Brain pericyte (primary cell): ENCODE measurements at places on chromosomes 12 and 14.

GRCh38 chr12:57983146-57983857, 41.9 kb downstream of the ATP23 start:
- no peak for DNase-seq

DNA sequence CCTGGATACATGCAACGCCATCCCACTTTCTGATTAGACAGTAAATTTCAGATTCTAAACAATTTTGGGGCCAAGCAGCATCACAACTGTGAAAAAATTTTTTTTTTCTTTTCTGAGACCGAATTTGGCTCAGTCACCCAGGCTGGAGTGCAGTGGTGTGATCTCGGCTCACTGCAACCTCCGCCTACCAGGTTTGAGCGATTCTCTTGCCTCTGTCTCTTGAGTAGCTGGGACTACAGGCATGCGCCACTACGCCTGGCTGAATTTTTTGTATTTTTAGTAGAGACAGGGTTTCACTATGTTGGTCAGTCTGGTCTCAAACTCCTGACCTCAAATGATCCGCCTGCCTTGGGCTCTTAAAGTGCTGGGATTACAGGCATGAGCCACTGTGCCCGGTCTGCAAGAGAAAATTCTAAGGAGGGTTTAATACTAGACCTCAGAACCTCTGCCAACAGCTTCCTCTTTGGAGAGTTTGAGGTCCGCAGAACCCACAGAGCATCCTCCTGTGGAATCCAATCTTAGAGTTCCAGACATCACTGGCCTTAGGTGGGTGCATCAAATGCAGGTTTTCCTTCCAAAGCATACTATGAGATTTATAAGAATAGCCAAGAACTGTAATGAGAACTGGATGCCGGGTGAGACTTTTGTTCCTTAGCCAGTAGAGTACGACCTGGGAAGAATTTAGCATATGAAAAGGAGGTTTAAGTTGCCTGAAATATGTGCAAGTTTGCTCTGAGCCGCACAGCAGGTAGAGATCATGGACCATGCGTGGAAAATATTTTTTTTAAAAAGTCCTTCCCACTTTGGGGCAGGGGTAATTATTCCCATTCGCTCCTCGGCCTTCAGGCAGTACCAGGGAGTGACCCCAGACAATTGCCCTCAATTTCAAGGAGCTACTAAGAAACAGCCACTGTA, 7.8 kb upstream of the PHC1 start:
- DNase-seq, result no peak

GRCh38 chr14:54503486-54503885, 6.2 kb upstream of the CGRRF1 start:
- DNase-seq, result no peak

- no peak for DNase-seq
These were observed 86.8 kb downstream of the DERA start for GRCh38 chr12:15997910-15998309.

DNA sequence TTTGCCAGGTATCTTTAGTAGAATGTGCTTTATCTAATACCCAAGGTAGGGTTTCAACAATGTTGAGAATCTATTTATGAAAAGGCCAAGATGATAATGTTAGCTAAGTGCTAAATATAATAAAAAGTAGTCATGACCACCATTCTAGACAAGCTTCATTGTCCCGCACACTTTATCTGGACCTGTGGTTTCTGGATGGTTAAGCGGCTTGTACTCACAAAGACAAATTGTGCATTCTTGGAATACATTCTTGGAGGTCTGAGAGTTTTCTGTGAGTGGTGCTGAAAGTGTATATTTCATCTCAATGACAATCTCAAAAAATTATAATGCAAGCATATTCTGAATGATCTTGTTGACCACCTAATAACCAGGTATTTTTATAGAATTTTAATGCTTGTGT, 646.9 kb downstream of the DIO2 start:
- no peak for DNase-seq

DNA sequence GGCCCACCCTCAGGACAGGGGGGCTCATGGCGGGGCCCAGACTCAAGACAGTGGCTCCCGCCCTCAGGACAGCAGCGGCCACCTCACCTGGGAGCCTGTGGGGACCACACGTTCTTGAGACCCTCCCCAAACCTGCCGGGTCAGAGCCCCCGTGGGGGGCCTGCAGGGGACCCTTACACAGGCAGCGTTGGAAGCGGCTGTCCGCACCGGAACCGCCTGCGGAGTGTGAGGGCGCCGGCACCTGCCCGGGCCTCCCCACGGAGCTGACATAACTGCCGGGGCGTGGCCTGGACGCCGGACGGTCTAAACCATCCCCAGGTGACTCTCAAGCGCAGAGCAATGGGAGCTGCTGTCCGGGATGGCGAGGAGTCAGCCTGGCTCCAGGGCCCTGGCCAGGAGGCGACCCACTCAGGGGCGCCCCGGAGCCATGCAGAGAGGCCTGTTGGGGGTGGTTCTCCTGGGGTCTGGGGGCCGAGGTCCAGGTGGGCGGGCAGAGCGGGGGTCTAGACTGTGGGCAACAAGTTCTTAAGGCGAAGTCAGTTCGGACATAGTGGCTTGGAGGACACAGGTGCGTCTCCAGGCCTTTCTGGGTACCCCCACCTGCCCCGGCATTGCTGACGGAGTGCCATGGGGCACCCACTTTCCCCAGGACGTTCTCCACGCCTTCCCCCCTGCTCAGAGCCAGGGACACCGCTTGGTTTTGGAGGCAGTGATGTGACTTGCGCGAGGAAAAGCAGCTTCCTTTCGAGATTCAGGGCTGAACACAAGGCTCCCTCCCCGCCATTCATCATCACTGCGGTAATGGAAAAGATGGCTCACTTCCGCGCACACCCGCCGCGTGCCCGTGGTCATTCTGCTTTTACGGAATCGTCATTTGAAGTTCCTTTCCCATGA, 23.2 kb downstream of the GALNT9 start:
- no peak for DNase-seq

DNA sequence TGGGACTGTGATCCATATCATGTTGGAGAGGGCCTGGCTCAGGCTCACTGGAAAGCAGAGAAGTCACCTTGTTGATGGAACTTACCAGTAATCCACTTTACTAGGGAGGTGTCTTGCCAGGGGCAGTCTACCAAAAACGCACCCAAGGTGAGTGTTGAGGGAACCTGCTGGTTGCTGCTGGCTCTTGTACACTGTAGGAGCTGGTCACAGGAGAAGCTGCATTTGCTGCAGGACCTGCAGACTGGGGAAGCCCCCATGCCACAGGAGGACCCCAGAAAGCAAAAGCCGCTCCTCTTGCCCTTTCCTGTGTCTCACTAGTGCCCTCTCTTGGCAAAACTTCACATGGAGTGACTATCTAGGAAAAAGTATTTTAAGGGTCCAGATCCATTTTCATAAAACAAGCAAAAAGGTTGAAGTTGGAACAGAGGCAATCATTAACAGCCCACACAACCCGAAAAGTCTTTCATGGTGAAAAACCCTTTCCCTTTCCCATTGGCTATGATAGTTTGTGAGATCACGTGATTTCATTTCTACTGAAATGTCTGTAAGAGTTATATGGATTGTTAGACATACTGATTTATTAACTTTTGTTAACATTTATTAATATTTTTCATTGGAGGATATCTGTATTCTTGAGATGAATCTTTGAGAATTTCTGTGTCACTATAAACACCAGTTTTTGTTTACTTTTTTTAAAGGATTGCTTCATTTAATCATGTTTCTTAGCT, 59.2 kb downstream of the RASSF8 start:
- DNase-seq, result no peak

GRCh38 chr14:21711360-21711961, 37.8 kb upstream of the OR4E1 start:
- no peak for DNase-seq

DNA sequence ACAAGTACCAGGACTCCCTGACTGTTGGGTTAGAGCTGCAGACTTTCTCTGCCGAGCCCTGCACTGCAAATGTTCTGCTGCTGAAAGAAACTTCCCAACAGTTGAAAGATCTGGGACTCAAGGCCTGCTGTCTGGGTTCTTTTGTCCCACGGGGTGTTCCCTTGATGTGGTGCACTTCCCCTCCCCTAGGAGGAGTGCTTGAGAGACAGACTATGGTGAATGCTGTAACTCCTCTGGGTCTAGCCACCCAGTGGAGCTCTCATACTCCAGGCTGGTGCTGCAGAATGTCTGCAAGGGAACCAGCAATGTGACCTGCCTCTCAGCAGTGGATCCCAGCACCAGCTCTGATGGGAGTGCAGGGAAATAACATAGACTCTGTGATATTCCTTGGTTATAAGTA, 129.2 kb upstream of the SLCO1B1 start:
- no peak for DNase-seq
